ENCODE measurements at places on chromosomes 11 and 22.

- no peak for DNase-seq
Measured at GRCh38 chr11:118264569-118265465, 720 bp upstream of the MPZL2 start.

DNA sequence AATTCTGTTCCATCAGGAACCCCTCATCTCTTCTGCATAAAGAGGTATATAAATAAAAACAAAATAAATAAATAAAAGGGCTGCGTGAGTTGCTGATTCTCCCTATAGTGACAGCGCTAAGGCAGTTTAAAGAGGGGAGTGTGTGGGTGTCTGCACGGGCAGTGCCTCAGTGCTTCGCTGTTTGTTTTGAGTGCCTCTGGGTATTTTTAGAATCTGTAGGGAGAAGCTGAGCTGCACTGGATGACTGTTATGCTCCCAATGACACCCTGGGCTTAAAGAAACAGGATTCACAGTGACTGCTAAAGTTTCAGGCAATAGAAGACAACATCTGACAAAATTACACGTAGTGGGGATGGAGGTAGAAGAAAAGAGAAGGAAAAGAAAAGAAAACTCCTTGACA lies 38.8 kb downstream of the SLC1A2 start:
- DNase-seq, result no peak

DNA sequence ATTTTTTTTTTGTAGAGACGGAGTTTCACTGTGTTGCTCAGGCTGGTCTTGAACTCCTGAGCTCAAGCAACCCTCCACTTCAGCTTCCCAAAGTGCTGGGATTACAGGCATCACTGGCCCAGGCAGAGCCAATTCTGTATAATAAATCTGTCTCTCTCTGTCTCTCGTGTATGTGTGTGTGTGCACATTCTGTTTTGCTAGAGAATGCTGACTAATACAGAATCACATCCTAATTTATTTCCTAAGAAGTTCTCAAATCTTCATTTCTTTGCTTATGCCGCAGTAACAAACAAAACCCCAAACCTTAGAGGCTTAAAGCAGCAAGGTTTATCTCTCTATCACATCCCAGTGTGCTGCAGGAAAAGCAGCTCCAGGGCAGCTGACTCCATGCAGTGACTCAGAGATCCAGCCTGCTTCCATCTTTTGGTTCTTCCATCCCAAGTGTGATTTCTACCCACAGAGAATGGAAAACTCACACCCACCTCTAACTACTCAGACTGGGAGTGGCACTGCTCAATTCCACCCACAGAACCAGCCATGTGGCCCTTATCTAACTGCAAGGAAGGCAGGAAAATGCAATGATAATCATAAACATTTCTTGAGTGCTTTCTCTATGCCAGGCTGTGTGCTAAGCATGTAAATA lies 35.1 kb upstream of the LRRC10B start:
- no peak for DNase-seq

- DNase-seq, result no peak
Measured at GRCh38 chr22:50544078-50544745, 1.5 kb upstream of the KLHDC7B start.

DNA sequence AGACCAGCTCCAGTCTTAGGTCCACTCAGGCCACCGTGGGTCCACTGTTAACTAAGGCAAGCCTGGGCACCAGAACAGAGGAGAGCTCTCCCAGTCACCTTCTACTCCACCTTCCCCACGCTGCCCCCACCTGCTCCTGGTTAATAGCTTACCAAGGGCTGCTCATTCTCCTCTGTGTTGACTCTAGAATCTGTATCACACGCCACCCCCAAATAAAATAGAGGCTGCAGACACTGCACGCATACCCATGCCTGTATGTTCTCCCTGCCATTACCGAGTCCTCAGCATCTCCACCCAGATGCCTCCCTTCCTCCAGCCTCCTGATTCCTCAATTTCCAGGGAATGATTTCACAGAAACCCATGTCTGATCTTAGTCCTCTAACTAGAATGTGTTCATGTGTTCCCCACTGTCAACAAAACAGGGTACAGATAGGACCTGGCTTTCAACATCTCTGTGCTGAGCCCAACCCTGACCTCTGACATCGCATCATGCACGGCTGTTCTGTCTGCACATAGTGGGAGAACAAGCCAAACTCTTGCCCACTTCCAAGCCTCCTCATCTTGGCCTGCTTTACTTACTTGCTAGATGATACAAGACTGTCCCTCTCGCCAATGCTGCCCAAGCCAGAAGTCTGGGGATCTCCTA lies 49.8 kb downstream of the SMCO4 start:
- DNase-seq, result no peak

DNA sequence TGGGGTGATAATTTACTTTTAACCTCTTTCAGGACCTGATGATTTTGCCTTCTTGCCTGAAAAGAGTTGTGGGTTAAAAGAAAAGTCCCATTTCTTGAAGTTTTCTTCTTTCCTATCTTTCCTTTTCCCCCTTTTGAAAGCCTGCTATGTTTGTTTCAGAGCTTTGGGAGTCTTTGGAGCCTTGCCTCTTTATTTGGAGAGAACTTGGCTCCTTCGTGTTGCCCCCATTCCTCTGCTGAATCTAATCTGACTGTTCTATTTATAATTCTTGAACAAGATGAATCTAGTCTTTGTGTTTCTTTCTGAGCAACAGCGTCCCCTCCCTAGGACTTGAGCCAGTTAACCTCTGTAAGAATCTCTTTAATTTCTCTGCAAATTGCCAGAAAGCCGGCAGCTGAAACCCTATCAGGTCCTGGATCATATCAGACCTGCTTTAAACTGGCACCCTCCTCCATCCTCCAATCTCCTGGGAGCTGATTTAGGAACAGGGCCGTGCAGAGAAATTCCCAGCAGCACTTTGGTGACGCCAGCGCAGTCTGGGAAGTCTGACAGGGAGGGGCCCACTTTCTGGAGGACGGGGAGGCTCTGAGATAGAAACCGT lies 289.1 kb upstream of the SORL1-AS1 start:
- no peak for DNase-seq

DNA sequence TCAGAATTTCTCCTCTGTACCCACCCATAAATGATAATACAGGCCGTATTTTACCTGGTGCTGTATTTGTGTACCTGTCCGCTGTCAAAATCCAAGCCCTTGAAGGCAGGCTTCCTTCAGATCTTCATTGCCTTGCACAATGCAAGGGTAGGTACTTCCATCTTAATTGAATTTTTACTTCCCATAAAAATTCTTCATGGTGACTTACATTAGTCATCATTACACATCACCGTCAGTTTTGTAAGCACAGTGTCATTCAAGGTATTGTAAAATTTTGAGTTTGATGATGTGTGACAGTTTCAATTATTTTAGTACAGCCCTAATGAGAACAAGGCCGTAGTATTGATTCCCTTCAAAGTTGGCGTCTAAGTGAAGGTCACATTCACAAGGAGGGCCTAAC lies 770 bp upstream of the TSG101 start:
- peak; percentile 62 for DNase-seq

DNA sequence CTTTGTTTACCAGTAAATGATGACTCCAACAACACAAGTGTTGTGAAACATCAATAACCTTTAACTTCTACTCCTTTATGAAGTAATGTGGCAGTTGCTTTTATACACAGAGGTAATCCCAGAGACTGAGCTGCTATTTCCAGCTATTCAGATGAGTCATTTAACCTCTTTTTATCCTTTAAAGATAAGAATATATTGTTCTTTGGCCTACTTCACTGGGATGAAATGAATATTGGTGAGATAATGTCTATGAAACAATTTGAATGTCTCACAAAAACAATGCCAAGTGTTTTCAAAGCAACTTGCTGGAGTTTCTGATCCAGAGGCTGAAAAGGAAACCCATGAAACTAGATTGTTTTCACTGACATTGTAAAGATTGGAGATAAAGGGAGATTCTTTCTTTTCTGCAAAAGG lies 564.4 kb upstream of the LUZP2 start:
- DNase-seq, result no peak

- DNase-seq, result peak; percentile 73
Measured at GRCh38 chr11:12157241-12157661, 46.9 kb downstream of the MICAL2 start.

- no peak for DNase-seq
Measured at GRCh38 chr11:126256216-126256615, 12.5 kb downstream of the SRPRA start.

GRCh38 chr11:61123775-61124571 lies 21.7 kb downstream of the CD5 start:
- no peak for DNase-seq

DNA sequence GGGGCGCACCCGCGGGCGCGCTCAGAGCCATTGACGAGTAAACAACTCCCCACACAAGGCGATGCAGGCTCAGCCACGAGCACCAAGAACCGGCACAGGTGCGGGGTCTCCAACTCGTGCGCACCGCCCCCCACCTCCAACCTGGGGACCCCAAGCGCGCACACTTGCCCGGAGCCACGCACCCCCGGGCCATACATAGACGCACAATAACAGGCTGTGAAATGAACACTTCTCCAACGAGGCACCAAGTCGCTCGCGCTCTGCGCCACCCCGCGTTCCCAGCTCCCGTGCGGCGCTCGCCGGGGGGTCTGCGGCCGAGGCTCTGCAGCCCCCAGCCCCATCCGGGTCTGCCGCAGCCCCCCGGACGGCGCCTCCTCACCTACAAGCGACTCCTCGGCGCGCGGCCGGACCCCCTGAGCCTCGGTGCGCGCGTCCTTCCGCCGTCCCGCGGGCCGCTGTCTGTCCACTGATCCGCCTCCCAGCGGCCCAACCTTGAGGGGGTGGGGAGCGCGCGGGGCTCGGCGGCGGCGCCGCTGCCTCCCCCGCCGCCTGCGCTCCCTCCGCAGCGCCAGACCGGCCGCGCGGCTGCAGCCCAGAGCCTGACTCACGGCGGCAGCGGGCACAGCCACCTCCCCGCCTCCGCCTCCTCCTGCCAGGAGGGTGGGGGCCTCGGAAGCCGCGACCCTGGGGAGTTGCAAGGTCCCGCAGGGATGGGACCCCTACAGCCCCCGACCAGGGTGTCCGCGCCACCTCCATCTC lies 1.6 kb downstream of the IFITM10 start:
- no peak for DNase-seq

GRCh38 chr11:107741044-107741823 lies 29.4 kb upstream of the SLN start:
- no peak for DNase-seq

DNA sequence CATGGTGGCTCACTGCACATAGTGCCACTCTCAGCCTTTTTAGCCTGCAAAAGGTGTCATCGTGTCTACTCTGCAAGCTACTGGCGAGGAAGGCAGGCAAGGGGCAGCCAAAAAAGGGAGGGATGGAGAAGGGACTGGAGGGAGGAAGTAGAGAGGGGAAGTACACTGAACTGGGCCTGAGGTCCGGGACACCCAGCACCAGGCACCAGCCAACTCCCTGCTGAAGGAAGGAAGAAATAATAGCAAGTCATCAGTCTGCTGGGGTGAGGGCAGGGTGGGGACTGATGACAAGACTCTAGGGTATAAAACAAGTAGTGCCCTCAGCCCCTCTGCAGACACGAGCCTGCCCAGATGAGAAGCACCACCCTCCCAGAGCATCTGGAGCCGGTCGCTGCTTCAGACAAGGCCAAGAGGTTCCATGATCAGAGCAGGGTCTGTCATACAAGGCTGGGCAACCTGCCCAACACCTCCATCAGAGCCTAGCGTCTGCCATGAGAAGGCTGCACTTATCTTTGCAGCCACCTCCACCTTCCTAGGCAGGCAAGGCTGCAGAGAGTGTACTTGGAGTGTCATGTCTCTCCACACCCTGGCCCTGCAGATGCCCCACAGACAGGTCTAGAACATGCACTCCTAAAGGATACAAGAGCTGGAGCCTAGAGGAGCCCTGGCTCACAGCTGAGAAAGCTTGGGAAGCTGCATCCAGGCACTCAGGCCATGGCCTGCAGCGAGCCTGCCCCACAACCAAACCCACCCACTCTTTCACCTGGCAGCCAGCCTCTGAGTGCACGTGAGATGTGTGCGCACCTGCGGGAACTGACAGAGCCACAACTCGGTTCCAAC lies 9.0 kb upstream of the COMT start:
- DNase-seq, result no peak

DNA sequence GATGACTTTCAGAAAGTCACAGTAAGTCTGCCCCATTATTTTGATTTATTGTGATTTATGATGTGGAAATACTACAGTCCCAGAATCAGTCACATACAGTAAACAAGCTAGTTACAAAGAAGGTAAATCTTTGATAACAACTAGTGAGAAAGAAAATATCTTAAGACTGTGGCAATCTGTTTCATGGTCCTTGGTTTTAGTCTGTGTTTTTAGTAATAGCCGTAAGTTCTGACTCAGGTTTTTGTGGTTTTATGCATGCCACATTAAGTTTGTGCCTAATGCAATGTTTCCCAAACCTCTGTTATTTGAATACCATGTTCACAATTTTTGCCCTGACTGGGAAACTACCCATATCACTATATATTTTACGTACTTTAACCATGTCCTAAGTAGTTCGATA lies 6.7 kb downstream of the CEP295 start:
- DNase-seq, result no peak

DNA sequence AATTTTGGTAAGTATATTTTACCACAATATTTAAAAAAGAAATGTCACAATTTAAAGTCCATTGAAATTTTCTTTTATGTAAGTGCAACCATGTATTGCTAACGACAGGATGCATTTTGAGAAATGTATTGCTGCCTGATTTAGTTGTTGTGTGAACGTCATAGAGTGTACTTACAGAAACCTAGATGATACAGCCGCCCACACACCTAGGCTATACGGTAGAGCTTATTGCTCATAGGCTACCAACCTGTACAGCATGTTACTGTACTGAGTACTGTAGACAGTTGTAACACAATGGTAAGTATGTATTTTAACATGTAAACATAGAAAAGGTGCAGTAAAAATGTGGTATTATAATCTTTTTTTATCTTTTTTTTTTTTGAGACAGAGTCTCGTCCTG lies 48.1 kb downstream of the CBL start:
- DNase-seq, result no peak

GRCh38 chr11:18309691-18310090 lies 12.2 kb downstream of the HPS5 start:
- no peak for DNase-seq

- DNase-seq, result no peak
Measured at GRCh38 chr11:50187220-50187619, 154.5 kb downstream of the OR4C45 start.

- DNase-seq, result no peak
Measured at GRCh38 chr22:27194096-27194748, 536.8 kb downstream of the MIAT start.

Measured in BJ (cell line).